ENCODE measurements at places on chromosomes 5 and 9. TPM values are rescaled to one million over a fixed set of nuclear protein-coding genes. Genes with fewer than 3 reads are reported as not detected.
A peak's percentile ranks its signal among the peaks of the same experiment; 100 is the strongest.

- DNase-seq = no peak
- H3K36me3 ChIP-seq = no peaks in the 10 kb centered on the region
- H3K4me1 ChIP-seq = no peaks in the 10 kb centered on the region
- no peak overlapping the region for H3K4me3 ChIP-seq
Measured at GRCh38 chr5:161093100-161093499, 241.1 kb upstream of the ATP10B start.

- H3K27ac ChIP-seq = no peak overlapping the region
- peak; percentile 66 for DNase-seq
- H3K36me3 ChIP-seq = no peaks in the 10 kb centered on the region
- no peak overlapping the region for H3K4me3 ChIP-seq
- H3K4me1 ChIP-seq = peaks cover 7% of the 10 kb centered on the region
Measured at GRCh38 chr5:154179846-154180710, 10.5 kb upstream of the GALNT10 start.

Gene MLANA
- total RNA-seq = under 0.01 TPM

DNA sequence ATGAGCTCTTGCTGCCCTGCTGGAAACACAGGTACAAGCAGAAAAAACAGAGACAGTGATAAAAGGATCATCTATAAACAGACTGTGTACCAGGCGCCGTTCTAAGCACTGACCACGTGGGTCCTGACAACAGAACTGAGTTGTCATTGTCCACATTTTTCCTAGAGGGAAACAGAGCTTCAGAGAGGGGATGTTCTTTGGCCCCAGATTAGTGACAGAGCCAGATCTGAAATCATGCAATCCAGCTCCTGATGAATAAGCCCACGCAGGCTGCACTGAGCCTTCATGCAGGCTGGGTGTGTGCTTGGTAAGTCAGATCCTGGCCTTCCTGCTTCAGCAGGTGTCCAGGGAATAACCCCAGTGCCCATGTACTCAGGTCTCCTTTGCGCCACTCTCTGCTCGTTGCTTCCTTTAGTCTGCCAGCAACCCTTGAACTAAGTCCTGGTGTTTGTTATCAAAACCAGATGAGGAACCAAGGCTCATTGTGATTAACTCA, 22.8 kb upstream of the TCF7 start:
- H3K36me3 ChIP-seq = no peaks in the 10 kb centered on the region
- no peak for DNase-seq
- H3K4me3 ChIP-seq = no peak overlapping the region

DNA sequence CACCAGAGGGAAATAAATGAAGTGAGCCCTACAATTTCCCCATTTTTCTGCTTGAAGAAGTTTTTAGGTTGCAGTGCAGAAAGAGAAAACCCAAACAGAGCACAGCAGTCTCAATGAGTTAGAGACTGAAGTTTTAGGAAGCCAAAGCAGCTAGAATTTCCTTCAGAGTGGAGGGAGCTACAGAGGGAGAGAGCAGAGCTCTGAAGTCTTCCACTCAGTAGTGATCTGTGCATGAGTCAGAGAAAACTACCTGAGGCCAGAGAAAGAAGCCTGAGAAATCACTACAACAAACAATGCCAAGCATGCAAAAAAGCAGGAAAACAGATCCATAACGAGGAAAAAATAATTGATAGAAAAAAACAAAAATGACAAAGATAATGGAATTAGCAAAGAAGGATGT, 17.9 kb upstream of the NDUFB6 start:
- no peaks in the 10 kb centered on the region for H3K4me1 ChIP-seq
- peak; percentile 6 for DNase-seq
- no peaks in the 10 kb centered on the region for H3K36me3 ChIP-seq
- no peak overlapping the region for H3K27ac ChIP-seq
- H3K4me3 ChIP-seq = no peak overlapping the region

DNA sequence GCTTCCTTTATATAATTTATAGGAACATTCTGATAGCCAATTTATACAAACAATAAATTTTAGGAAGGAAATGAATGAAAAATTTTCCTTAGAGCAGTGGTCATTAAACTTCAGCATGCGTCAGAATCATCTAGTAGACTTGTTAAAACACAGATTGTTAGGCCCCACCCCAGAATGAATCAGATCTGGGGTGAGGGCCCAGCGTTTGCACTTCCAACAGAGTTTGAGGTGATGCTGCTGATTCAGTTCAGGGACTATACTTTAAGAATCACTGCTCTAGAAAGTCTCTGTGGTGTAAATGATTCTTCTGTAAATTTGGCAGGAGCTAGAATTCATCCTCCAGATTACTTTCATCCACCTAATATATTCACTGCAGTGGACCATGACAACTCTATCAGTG, 80.4 kb downstream of the SLC12A2 start:
- H3K36me3 ChIP-seq = no peaks in the 10 kb centered on the region
- no peaks in the 10 kb centered on the region for H3K27me3 ChIP-seq
- H3K27ac ChIP-seq = peak overlapping the region; percentile 26
- no peak overlapping the region for H3K4me3 ChIP-seq
- DNase-seq = peak; percentile 14

GRCh38 chr5:146068206-146068605, 37.2 kb downstream of the PLAC8L1 start:
- DNase-seq = no peak
- H3K4me1 ChIP-seq = no peaks in the 10 kb centered on the region
- no peak overlapping the region for H3K27ac ChIP-seq

DNA sequence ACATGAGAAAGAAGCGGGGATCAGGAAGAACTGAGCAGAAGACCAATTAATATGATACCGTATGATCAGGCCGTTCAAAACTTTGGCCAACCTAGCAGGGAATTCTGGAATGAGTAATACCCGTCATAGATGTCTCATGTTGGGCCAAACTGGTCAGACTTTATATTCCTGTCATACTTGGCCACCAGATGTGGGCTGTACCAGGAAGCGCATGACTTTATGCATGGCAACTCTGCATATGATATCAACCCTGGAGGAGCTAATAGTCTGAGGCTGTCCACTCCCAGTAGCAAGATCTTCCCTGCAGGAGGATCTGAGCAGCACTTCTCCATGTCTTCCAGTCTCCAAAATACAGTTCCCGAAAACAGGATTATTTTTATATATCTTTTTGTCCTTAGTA, 68.5 kb upstream of the NAA35 start:
- H3K4me3 ChIP-seq = no peak overlapping the region
- no peak overlapping the region for H3K27ac ChIP-seq
- no peaks in the 10 kb centered on the region for H3K4me1 ChIP-seq

Gene ARL14EPL
- total RNA-seq = not detected

Gene PWWP2A
- 23.6 TPM for total RNA-seq

- no peak overlapping the region for H3K4me3 ChIP-seq
- no peak overlapping the region for H3K27ac ChIP-seq
- no peak for DNase-seq
- peaks cover 9% of the 10 kb centered on the region for H3K4me1 ChIP-seq
- no peaks in the 10 kb centered on the region for H3K27me3 ChIP-seq
- peaks cover 6% of the 10 kb centered on the region for H3K36me3 ChIP-seq
Measured at GRCh38 chr9:113215132-113215531, 5.9 kb downstream of the FKBP15 start.

Gene CD180
- not detected for total RNA-seq

DNA sequence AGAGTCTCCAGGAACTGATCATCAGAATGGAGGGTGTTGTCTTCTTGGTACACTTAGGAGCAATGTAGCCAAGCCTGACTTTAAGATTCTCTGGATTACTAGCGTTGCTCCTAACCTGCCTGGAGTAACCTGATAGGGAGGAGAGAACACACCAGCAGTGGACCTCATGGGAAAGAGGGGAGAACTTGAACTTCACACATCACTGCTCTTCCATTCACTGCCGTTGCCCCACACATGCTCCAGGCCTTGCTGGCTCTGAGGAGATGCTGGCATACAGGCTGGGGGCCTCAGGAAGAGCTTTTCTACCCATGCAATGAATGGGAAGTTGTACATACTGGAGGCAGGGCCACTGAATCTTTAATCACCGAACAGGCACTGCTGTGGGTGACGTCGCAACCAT, 60.3 kb upstream of the ADAMTS16 start:
- no peaks in the 10 kb centered on the region for H3K4me1 ChIP-seq
- H3K27me3 ChIP-seq = peaks cover 7% of the 10 kb centered on the region
- no peak overlapping the region for H3K27ac ChIP-seq
- H3K36me3 ChIP-seq = no peaks in the 10 kb centered on the region
- no peak overlapping the region for H3K4me3 ChIP-seq
- no peak for DNase-seq

DNA sequence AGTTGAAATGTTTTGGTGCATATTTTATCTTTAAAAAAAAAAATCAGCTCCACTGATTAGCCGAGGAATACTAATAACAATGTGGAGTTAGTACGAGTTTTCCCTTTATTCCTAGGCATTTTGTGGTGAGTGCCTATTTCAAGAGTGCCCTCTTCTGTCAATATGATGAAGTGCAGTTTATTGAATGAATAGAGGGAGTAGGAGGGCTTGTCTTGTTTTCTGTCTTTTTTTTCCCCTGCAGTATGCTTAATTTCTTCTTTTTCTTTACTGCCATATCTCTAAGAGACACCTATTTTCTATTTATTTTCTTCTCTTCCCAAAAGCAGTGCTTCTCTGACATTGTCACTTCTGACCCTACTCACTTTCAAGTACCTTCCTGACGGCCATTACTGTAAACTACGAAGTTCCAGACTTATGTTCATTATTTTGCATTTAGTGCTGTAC, 169.6 kb upstream of the PITX1 start:
- no peak overlapping the region for H3K4me3 ChIP-seq
- peaks cover 8% of the 10 kb centered on the region for H3K4me1 ChIP-seq
- H3K36me3 ChIP-seq = no peaks in the 10 kb centered on the region
- H3K27me3 ChIP-seq = no peaks in the 10 kb centered on the region
- no peak overlapping the region for H3K27ac ChIP-seq

- H3K27me3 ChIP-seq = no peaks in the 10 kb centered on the region
- H3K4me3 ChIP-seq = peak overlapping the region; percentile 78
- peak; percentile 90 for DNase-seq
- peaks cover 29% of the 10 kb centered on the region for H3K4me1 ChIP-seq
- peaks cover 19% of the 10 kb centered on the region for H3K36me3 ChIP-seq
- peak overlapping the region; percentile 91 for H3K27ac ChIP-seq
Measured at GRCh38 chr5:134005417-134006061, 764 bp upstream of the VDAC1 start.

DNA sequence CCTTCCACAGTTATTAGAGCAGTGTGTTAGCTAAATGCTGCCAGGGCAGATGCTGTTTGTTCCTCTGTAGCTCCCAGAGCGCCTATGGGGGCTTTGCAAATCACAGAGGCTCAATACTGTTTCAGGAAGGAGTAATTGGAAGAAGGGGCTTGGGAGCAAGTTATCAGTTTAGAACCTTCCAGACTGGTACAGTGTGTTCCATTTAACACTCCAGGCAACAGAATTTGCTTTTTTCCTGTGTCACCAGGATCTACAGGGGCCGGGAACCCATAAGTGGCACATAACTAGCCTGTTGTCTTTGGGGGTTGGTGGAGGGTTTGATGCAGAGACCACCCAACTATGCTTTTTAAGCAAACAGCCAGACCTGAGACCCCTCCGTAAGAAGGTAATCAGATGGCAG, 307.3 kb upstream of the KCNN2 start:
- no peak overlapping the region for H3K27ac ChIP-seq
- H3K4me3 ChIP-seq = no peak overlapping the region
- peaks cover 2% of the 10 kb centered on the region for H3K27me3 ChIP-seq
- no peaks in the 10 kb centered on the region for H3K36me3 ChIP-seq
- DNase-seq = no peak

GRCh38 chr5:115068239-115069086, 101.2 kb downstream of the TRIM36 start:
- no peak for DNase-seq
- H3K4me1 ChIP-seq = no peaks in the 10 kb centered on the region
- H3K27me3 ChIP-seq = no peaks in the 10 kb centered on the region
- no peak overlapping the region for H3K4me3 ChIP-seq
- no peak overlapping the region for H3K27ac ChIP-seq
- H3K36me3 ChIP-seq = no peaks in the 10 kb centered on the region

Gene PPIC
- total RNA-seq = 92.8 TPM

DNA sequence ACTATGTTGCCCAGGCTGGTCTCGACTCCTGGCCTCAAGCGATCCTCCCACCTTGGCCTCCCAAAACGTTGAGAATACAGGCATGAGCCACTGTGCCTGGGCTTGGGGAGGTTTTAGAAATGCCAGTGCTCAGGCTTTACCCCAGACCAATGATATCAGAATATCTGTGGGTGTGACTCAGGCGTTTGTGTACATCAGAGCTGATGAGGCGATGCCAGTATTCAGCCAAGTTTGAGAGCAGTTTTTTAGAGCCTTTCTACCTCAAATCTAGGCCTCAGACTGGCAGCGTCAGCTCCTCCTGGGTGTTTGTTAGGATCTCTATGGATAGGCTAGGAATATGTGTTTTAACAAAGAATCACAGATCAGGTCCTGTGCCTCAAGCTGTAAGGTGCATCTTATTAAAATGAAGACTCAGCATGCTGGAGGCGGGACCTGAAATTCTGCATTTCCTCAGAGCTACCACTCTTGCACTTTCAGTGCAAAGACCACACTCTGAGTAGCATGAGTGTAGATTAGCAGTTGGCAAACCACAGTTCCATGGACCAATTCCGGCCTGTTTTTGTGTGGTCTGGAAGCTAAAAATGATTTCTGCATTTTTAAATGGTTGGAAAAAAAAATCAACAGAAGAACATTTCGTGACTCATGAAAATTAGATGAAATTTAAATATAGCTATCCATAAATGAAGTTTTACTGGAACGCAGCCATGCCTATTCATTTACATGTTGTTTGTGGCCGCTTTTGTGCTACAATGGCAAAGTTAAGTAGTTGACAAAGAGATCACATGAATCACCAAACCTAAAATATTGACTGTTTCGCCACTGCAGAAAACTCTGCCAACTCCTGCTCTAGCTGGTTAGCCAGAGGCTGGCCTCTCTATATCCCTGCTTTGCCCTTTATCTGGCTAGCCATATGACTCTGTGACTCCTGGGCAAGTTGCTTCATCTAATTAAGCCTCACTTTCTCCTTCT, 92.2 kb downstream of the KLF4 start:
- peaks cover 18% of the 10 kb centered on the region for H3K27me3 ChIP-seq
- peaks cover 16% of the 10 kb centered on the region for H3K4me1 ChIP-seq
- no peak overlapping the region for H3K27ac ChIP-seq

Gene SH3PXD2B
- total RNA-seq = 58.3 TPM

GRCh38 chr9:126198854-126199253, 127.8 kb upstream of the MVB12B start:
- DNase-seq = no peak
- no peak overlapping the region for H3K27ac ChIP-seq

DNA sequence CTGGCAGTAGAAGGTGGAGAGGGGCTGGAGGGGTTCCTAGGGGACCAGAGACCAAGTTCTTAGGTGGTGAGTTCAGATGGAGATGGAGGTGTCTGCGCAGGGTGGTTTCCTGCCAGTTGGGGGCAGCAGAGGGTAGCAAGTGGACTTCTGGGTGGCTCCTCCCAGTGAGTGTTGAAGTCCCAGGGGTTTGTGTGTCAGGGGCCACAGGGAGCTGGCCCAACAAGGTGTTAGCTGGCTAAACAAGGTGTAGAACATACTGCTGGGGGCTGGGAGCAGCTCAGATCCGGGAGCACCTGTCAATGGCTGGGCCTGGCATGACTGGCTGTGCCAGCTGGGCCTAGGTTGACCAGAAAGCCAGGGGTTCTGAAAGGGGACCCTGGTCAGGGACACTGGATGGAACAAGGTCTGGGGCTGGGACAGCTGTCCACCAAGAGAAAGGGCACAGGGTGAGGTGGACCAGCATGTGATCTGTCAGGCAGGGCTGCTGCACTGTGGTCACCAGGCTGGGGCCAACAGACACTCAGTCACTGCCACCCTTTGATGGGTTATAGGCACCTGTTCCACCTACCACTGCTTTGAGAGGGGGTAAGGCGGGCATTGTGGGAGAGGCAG, 35.6 kb downstream of the DAB2IP start:
- H3K27me3 ChIP-seq = no peaks in the 10 kb centered on the region
- H3K27ac ChIP-seq = no peak overlapping the region
- H3K36me3 ChIP-seq = no peaks in the 10 kb centered on the region
- no peak overlapping the region for H3K4me3 ChIP-seq
- DNase-seq = peak; percentile 99
- no peaks in the 10 kb centered on the region for H3K4me1 ChIP-seq
